ENCODE measurements at places on chromosomes 1 and 21. TPM values are rescaled to one million over a fixed set of nuclear protein-coding genes. Genes with fewer than 3 reads are reported as not detected.
A peak's percentile ranks its signal among the peaks of the same experiment; 100 is the strongest.

The CFHR5 gene
- not detected for total RNA-seq

The STXBP3 gene
- total RNA-seq, result 38.3 TPM

The MAP3K7CL gene
- total RNA-seq, result 25.3 TPM

The MPL gene
- total RNA-seq, result not detected

The SHISA4 gene
- total RNA-seq, result 10.0 TPM

The ANKRD65 gene
- not detected for total RNA-seq

The SPATA45 gene
- total RNA-seq, result not detected

The FLG2 gene
- total RNA-seq, result not detected

The ZBTB7B gene
- total RNA-seq, result 7.7 TPM

The KIF14 gene
- 10.8 TPM for total RNA-seq

The SPATA17 gene
- total RNA-seq, result 0.18 TPM

The MATN1 gene
- total RNA-seq, result 0.56 TPM

The TSEN15 gene
- total RNA-seq, result 80.3 TPM

The NHLH1 gene
- total RNA-seq, result not detected

The ANGPTL1 gene
- not detected for total RNA-seq

The GLMN gene
- 11.9 TPM for total RNA-seq

The LPAR3 gene
- 0.18 TPM for total RNA-seq

The BEND5 gene
- 1.1 TPM for total RNA-seq

The SELENBP1 gene
- total RNA-seq, result 21.1 TPM

The OLFM3 gene
- total RNA-seq, result not detected

The SPRR2E gene
- total RNA-seq, result not detected

The ZNF670 gene
- total RNA-seq, result 4.5 TPM

DNA sequence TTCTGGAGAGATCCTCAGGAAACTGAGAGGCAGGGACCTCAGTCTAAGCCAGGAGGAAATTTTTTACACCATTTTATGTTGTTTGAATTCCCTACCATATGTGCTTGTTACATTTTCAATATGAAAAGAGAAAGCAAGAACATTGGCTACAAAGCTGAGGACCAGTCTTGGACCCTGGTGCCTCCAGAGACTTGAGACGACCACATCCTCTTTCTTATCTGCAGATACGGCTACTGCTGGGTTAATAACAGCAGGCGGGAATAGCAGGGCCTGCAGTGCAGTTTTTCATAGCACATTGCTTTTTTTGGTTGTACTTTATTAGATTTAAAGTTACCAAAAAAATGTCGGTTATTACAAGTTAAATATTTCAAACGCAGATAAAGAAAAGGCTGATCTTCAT, 3.9 kb downstream of the KDM4A start:
- no peak for DNase-seq

DNA sequence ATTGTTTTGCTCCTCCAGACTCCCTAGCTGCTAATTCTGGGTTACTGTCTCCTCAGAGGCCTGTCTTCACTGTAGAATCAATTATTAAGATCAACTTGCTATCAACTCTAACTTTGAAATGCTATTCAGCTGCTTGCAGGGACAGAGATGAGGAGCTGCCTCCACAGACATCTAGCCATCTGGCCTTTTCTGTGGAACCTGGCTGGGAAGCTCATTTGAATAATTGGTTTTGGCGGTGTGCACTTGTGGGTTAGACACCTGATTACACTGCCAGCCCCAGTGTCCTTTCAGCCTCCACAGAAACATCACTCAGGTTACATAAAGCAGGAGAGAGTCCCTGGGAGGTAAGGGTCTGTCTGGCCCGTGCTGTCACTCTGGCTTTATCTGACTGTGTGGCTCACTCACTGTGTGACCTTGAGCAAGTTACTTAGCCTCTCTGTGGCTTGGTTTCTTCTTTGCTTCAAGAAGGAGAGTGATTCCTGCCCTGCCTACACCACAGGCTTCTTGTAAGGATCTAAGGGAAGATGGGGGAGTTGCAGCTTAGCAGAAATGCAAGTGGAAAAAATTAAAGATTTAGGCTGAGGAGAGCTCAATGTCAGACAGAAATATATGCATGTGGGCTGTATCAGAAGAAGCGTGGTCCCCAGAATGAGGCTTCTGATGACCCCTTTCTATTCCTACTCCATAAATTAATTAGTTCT, 131.6 kb downstream of the BEND5 start:
- DNase-seq, result no peak

- DNase-seq, result no peak
Observed at GRCh38 chr1:44790968-44791801, 3.2 kb upstream of the BEST4 start.

GRCh38 chr1:24107462-24108138, 4.3 kb downstream of the MYOM3 start:
- peak; percentile 69 for DNase-seq

GRCh38 chr1:101520302-101520701, 283.5 kb downstream of the S1PR1 start:
- peak; percentile 26 for DNase-seq

- DNase-seq, result peak; percentile 67
Observed at GRCh38 chr1:54070171-54070837, 16.9 kb downstream of the TCEANC2 start.

- no peak for DNase-seq
Observed at GRCh38 chr1:67307251-67308060, at the start of gene IL12RB2. TSS of gene IL12RB2 (plus strand) at chr1:67307873. CDS start at chr1:67320369, 12,496 bp downstream.

- no peak for DNase-seq
Observed at GRCh38 chr1:162755306-162755705, 35.2 kb upstream of the HSD17B7 start.

- peak; percentile 93 for DNase-seq
Observed at GRCh38 chr1:40389871-40390560, 16.5 kb downstream of the SMAP2 start.

GRCh38 chr1:193036337-193037047, 22.7 kb downstream of the UCHL5 start:
- DNase-seq, result no peak

DNA sequence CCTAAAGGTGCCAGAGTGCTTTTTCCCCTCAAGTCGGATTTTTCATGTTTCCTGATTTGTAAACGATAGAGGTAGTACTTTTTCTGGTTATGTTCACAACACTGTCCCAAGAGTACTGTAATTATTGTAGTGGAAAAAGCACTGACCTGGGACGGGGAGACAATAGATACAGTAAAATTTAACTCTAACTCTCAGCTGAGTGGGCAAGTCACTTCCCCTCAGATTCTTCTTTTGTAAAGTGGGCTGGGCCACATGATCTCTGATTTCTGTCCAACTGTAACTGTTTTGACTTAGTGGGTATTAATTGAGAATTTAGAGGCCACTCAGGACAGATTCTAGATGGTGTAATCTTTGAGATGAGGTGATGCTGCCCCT, 19.1 kb downstream of the MARCKSL1 start:
- DNase-seq, result no peak

DNA sequence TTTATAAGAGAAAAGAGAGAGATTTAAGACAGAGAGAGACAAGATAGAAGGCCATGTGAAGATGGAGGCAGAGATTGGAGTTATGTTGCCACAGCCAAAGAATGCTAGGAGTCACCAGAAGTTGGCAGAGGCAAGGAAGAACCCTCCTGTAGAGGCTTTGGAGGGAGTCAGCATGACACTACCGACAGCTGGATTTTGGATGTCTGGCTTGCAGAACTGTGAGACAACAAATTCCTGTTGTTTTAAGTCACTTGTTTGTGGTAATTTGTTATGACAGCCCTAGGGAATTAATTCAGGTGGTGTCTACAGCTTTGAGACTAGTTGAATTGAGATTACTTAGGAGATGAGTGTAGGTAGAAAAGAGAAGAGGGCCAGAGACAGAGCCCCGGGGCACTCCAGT, 158.5 kb downstream of the DNM3 start:
- DNase-seq, result peak; percentile 10

- peak; percentile 84 for DNase-seq
Observed at GRCh38 chr1:235050911-235051360, 77.7 kb downstream of the TOMM20 start.

DNA sequence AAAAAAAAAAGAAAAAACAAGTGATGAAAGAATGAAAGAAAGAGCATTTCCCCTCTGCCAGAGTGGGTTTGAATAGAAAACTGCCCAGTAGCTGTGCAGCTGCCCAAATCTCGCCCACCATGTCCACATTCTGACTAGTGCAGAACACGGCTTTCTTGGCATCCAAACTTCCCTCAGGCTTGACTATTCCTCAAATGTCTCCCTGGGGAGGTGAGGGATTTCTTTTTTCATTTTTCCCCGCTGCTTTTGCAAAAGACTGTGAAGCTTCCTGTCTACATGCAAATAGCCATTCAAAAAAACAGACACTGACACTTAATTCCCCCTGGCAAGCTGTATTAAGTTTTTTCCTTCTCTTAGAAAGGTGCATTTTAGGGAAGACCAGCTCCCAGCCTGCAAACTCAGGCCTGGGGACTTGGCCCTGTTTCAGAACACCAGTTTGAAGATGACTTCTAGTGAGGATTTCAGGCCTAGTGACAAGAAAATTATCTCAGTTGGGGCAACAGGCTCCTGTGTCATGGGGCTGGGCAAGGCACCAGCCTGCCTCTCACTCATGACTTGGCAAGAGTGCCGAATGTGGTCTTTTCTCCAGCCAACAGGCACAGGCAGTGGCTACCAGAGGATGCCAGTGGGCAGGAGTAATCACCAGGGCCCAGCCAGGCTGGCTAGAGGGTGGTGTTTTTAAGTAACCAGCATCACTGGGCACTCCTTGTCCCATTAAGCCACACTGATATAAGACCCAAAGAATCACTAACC, 178.1 kb upstream of the NFIA start:
- DNase-seq, result no peak

GRCh38 chr1:215543191-215543606, 23.9 kb upstream of the KCTD3 start:
- peak; percentile 72 for DNase-seq

GRCh38 chr1:79499541-79499940, 493.0 kb upstream of the ADGRL4 start:
- no peak for DNase-seq

- DNase-seq, result no peak
Observed at GRCh38 chr1:44860891-44861425, 17.9 kb upstream of the PTCH2 start.

DNA sequence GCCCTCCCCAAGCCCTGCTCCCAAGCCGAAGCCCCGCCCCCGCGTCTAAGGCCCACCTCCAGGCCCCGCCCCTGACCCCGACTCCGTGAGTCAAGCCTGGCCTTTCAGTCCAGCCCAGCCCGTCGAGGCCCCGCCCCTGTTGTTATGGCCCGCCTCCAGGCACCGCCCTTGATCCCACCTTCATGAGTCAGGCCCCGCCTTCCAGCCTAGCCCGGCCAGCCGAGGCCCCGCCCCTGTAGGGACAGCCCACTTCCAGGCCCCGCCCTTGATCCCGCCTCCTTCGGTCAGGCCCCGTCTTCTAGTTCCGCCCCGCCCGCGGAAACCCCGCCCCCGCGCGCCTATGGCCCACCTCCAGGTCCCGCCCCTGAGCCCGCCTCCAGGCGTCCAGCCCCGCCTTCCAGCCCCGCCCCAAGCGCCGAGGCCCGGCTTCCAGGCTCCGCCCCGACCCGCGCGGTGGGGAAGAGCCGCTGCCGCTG, 247 bp upstream of the DOP1B start:
- DNase-seq, result peak; percentile 98

- DNase-seq, result no peak
Observed at GRCh38 chr1:64956733-64957441, 9.5 kb downstream of the JAK1 start.

- DNase-seq, result no peak
Observed at GRCh38 chr21:42174173-42174572, 44.8 kb upstream of the ABCG1 start.

GRCh38 chr1:208083016-208083714, 161.0 kb downstream of the PLXNA2 start:
- no peak for DNase-seq

DNA sequence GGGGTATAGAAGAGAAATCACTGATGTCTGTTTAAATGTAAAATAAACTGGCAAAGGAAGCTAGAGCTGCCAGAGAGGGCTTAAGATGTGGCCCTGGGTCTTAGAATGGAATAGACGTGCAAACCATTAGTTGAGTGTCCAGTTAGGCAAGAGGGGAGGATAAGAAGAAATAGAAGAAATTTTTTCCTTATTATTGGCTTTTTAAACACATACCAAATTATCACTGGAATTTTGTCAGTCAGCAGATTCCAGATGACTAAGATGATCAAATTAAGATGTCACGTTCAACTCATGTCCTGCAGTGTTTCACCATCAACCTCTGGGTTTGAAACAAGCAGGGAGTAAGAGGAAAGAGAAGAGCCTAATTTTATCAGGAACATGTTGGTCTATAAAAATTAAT, 71.6 kb upstream of the C1orf21 start:
- DNase-seq, result peak; percentile 29

GRCh38 chr1:92464588-92465255, 22.0 kb downstream of the GFI1 start:
- no peak for DNase-seq

- no peak for DNase-seq
Observed at GRCh38 chr1:44784094-44785028, 3.6 kb downstream of the BEST4 start.

- DNase-seq, result peak; percentile 56
Observed at GRCh38 chr1:36175137-36176095, 19.5 kb downstream of the MAP7D1 start.

DNA sequence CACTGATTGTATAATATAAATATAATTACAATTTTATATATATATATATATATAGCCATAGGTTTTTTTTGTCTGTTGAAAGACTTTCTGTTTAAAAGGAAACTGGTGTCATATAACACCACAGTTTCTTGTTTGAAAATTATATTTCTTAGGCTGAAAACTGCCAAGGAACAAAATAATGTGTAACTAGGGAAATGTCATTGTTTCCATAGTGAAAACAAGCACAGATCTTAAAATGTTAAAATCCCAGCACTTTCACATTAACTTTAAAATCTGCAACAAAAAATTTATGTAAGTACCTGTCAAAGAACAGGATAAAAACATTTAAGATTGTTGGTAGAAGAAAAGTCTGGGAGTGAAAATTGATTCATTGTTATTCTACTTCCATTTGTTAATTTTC, 104.2 kb downstream of the ATP6V1G3 start:
- no peak for DNase-seq

- DNase-seq, result no peak
Observed at GRCh38 chr1:187630653-187631380, 802.1 kb downstream of the PLA2G4A start.

GRCh38 chr1:163300568-163300967, 21.2 kb upstream of the NUF2 start:
- DNase-seq, result no peak

- peak; percentile 65 for DNase-seq
Observed at GRCh38 chr1:93448983-93449804, 1.3 kb downstream of the FNBP1L start.

DNA sequence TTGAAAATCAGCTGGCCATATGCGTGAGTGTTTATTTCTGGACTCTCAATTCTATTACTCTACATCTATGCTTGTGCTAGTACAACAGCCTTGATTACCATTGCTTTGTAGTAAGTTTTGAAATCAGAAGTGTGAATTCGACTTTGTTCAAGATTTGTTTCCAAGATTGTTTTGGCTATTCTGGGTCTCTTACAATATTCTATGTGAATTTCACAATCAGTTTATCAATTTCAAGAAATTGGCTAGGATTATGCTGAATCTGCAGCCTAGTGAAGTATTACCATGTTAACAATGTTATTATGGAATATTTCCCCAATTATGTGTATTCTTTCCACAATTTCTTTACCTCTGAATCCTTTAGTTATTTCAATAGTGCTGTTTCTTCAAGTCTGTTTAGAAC, 19.5 kb downstream of the SFPQ start:
- no peak for DNase-seq

- DNase-seq, result no peak
Observed at GRCh38 chr1:186839041-186839400, 10.3 kb downstream of the PLA2G4A start.

GRCh38 chr1:145983206-145983675, 13.1 kb downstream of the TXNIP start:
- DNase-seq, result no peak

Data from IMR-90 (cell line).